ENCODE measurements at places on chromosomes 6 and 20. TPM values are rescaled to one million over a fixed set of nuclear protein-coding genes. Genes with fewer than 3 reads are reported as not detected.

DNA sequence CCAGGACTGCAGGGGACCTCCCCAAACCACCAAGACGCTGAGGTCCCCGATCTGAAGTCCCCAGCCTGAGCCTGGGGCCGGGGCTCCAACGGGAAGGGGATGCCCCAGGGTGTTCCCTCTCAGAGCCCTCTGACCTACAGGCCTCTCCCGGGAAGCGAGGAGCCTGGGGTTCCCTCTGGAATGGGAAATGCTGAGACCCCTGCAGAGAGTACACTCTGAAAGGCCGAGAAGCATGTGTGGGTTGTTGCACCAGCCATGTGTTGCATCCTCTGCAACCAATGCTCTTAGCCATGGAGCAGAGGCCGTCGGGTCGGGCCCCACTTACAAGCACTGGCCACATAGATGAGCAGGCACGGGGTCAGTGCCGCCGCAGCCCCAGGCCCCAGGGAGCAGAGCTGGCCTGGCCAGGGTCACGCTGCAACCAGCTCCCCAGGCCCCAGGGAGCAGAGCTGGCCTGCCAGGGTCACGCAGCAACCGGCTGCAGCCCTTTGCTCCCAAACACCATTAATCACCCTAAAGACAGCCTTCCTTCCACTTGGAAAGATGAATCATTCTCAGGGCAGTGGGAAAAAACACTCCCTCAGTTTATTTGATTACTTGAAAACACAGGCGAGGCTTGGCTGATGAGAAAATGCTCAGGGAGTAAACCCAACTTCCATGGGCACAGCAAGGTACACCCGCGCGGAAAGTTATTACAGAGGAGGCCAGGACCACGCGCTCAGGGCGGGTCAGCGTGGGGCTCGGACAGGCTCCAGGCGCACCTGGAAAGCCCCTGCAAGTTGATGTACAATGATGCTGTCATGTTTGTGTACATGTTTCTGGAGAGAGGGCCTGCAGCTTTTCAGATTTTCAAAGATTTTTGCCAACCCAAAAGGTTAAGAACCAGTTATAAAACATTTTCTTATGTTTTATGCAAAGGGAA lies 78.0 kb upstream of the AFDN start:
- no peak for DNase-seq

DNA sequence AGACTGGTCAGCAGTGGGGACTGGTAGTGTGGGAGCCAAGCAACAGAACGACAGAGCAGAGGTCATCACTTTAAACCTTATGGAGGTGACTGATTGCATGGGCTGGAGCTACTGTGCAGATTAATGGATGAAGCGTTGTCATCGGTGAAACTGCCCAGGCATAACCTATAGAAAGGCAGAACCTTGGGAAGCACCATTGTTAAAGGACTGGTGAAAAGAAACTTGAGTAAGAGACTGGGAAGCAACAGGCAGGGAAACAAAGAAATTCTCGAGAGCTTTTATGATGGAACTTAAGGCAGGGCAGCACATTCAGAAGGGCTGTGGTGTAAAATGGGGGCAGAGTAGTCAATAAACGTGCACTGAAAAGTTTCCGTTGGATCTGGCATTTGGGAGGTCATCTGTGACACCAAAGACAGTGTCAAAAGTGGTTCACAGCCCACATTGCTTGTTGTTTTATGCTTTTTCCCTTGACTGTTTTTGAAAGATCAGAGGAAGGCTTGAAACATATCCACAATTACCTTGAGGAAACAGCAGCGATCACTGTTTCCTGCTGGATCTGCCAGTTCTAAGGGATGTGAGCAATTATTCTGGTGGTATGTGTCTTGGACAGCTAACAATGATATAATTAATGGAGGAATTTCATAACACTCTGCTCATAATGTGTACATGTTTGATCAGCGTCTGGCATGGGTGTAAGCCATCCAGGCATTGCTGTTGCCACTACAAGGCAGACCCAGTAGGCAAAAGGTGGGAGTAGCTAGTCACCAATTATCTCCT lies 62.7 kb downstream of the LRRC1 start:
- DNase-seq: no peak

SLC44A4 gene
- polyA plus RNA-seq: 51.9 TPM

DNA sequence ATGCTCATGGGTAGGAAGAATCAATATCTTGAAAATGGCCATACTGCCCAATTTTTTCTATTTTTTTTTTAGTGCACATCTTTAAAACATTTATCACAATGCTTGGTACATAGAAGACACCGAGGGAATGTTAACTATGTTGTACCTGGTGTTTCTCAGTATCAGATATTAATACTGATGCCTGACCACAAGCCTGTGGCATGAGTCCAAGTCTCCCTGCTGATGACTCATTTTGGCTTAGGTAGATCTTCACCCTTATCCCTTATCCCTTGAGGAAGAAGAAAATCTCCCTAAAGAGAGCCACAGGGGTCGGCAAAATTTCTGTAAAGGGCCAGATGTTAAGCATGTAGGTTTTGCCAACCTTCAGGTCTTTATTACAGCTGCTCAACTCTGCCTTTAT lies 14.5 kb downstream of the CD109 start:
- DNase-seq: no peak

GRCh38 chr20:58840816-58841538 lies 9.7 kb downstream of the GNAS-AS1 start:
- DNase-seq: no peak

DNA sequence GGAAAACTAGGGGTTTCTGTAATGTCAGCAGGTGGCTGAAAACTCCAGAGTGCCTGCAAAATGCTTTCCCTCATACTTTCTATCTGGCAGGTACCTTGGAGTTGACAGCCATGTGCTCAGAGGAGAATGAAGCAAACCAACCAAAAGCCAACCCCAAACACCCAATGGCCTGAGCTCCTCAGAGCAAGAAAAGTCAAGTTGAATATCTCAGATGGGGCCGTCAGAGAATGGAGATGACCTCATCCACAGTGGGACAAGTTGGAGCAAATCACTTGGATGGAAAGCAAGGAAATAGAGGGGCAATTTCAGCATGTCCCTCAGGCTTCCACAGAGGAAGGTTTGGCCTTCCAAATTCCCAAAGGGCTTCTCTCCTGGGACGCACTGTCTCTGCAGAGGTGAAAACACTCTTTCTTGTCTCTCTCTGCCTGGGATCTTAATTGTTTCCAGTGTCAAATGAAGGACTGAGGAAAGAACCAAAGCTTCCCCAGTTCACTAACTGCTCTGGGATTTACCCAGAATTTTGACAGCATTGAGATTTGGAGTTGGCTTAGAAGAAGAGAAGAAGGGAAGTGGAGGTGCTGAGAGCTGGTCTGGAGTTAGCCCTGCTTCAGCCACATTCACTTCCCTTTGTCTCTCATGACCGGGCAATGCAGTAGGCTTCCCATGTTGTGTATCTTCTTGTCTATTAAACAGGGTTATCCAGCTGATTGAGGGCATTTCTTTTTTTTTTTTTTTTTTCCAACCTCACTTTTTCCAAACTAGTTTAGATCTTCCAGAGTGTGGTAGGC lies 42.2 kb downstream of the PRND start:
- no peak for DNase-seq

RBBP8NL gene
- polyA plus RNA-seq: 1.5 TPM

GRCh38 chr20:62046431-62046830 lies 19.2 kb downstream of the TAF4 start:
- no peak for DNase-seq

DNA sequence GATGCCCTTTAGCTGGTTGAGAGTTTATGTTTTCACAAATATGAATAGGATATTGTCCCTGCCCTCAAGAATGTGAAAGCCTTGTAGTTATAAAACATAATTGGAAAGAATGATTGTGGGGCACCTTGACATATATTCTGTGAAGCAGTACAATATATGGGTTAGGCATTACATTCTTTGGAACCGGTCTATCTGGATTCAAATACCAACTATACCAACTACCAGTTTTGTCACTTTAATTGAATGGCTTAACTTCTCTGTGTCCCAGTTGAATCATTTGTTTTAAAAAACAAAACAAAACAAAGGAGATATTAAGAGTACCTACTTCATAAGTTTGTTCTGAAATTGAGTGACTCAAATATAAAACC lies 146.5 kb downstream of the TBC1D32 start:
- DNase-seq: no peak

NFATC2 gene
- polyA plus RNA-seq: 1.6 TPM

BANF2 gene
- not detected for polyA plus RNA-seq

SOX18 gene
- 12.1 TPM for polyA plus RNA-seq

DNA sequence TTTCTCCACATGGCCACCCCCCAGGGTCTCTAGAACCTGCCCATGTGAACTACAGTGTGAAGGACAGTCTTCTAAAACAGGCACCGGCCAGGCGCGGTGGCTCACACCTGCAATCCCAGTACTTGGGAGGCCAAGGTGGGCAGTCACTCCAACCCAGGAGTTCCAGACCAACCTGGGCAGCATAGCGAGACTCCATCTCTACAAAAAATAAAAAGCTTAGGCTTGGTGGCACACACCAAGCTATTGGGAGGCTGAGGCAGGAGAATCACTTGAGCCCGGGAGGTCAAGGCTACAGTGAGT lies 13.7 kb downstream of the ACSS1 start:
- DNase-seq: no peak

GRCh38 chr6:53410508-53411258 lies 61.9 kb upstream of the ELOVL5 start:
- DNase-seq: no peak

GRCh38 chr6:69796073-69796641 lies 653 bp downstream of the LMBRD1 start:
- no peak for DNase-seq

- peak; percentile 73 for DNase-seq
Measured at GRCh38 chr20:19974630-19975435, 42.3 kb upstream of the NAA20 start.

DNA sequence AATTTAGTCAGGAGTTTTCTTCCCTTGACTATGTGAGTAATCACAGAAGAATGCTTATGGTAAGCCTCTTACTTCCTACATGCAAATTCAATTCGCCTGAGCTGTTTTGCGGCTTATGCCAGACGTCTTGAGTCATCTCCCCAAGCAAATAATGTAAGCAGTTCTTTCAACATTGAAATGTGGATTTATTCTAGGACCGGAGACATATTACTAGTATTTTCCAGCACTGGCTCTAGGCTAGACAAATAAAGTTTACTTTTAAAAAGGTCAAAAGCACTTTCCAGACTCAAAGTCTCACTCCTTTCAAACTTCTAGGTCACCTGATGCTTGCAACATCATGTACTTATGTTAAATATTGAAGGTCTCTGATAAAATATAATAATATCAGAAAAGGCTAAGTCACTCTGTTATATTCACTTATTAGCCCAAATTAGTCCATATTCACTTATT lies 38.1 kb upstream of the NOX3 start:
- DNase-seq: no peak

Measured in renal cortex interstitium (tissue), 15 donors.